K562 (cell line): ENCODE measurements at places on chromosomes 5 and 9. TPM values are rescaled to one million over a fixed set of nuclear protein-coding genes. Genes with fewer than 3 reads are reported as not detected.

DNA sequence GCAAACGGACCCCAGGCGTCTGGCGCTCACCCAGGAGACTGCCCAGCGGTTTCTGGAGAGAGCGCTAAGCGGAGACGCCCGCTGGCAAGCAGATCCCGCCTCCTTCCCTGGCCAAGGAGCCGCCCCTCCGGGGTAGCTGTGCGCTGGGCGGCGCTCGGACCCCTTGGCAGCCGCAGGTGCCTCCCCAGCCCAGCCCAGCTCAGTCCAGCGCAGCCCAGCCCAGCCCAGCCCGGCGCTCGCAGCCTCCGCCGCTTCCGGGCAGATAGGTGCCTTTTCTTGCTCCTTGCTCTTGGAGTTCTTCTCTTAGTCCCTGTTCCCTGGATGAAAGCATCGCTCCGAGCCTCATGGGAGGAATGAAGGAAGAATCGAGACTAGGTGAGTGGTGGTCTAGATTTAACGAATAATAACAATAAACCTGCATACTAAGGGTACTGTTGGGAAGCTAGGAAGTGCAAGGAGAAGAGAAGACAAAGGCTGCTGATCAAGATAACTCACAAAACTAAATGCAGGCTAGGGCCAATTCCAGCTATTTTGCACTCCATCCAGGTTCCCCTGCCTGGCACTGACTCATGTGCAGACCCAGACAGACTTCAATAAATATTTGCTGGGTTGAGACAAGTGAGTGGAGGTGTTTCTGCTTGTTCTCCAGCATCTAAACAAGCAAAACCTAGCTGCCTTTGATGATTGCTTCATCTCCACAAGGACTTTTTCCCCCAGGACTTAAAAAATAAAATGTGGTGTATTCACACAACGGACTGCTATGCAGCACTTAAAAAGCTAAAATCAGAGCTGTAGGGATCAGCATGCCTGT, at the start of gene STK32A:
Gene STK32A, plus strand, starts transcription at position 202 of the 811 bp plus-strand sequence. CDS start 4,609 bp downstream, outside the sequence.
- H3K27me3 ChIP-seq, result no peaks in the 10 kb centered on the region
- H3K36me3 ChIP-seq, result no peaks in the 10 kb centered on the region
- H3K27ac ChIP-seq, result no peak within 1 kb of the TSS
- no peak within 1 kb of the TSS for H3K4me3 ChIP-seq
- H3K4me1 ChIP-seq, result peaks cover 4% of the 10 kb centered on the region; the same call in 1 of the 2 replicates

DNA sequence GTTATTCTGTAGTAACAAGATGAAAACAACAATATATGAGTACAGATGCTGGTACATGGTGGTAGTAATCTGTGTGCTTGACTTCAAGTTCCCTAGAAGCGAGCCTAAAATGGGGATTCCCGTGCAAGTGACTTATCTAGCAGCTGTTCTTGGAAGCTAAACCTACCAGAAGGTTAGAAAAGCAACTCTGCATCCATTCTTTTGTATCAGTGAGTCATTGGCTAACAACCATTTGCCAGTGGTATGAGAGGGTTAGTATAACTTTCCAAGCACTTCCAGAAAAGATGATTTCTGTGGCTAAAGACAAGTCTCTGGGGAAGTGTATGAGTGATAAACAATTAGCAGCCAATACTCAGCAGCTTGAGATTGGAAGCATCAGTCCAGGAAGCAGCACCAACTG, 787.7 kb upstream of the CDH6 start:
- no peaks in the 10 kb centered on the region for H3K27me3 ChIP-seq
- DNase-seq, result no peak
- no peak overlapping the region for H3K4me3 ChIP-seq
- H3K4me1 ChIP-seq, result no peaks in the 10 kb centered on the region

Gene KCNMB1
- not detected in 2 replicates for total RNA-seq

Gene SLIT3
- 0.04 and 0.13 TPM in 2 replicates for total RNA-seq

Gene GDA
- 12.4 and 14.6 TPM in 2 replicates for total RNA-seq

Gene SOHLH1
- total RNA-seq, result 0.29 TPM in 1 of 2 replicates, not detected in the other

- H3K4me3 ChIP-seq, result no peak overlapping the region
- DNase-seq, result no peak
- no peak overlapping the region for H3K27ac ChIP-seq
- H3K27me3 ChIP-seq, result peaks cover 45% of the 10 kb centered on the region
Observed at GRCh38 chr9:134293031-134293521, 33.2 kb upstream of the RXRA start.

GRCh38 chr5:32471784-32472183, 27.2 kb upstream of the ZFR start:
- H3K4me1 ChIP-seq, result no peaks in the 10 kb centered on the region
- no peaks in the 10 kb centered on the region for H3K36me3 ChIP-seq
- H3K27me3 ChIP-seq, result peaks cover 15% of the 10 kb centered on the region; the same call in 2 of the 3 replicates
- no peak overlapping the region for H3K4me3 ChIP-seq

- peaks cover 13% of the 10 kb centered on the region; the same call in 2 of the 3 replicates for H3K27me3 ChIP-seq
- H3K4me3 ChIP-seq, result no peak overlapping the region
- H3K4me1 ChIP-seq, result no peaks in the 10 kb centered on the region
- no peak overlapping the region for H3K27ac ChIP-seq
- no peaks in the 10 kb centered on the region for H3K36me3 ChIP-seq
Observed at GRCh38 chr5:14735944-14736343, 71.4 kb downstream of the OTULIN start.

DNA sequence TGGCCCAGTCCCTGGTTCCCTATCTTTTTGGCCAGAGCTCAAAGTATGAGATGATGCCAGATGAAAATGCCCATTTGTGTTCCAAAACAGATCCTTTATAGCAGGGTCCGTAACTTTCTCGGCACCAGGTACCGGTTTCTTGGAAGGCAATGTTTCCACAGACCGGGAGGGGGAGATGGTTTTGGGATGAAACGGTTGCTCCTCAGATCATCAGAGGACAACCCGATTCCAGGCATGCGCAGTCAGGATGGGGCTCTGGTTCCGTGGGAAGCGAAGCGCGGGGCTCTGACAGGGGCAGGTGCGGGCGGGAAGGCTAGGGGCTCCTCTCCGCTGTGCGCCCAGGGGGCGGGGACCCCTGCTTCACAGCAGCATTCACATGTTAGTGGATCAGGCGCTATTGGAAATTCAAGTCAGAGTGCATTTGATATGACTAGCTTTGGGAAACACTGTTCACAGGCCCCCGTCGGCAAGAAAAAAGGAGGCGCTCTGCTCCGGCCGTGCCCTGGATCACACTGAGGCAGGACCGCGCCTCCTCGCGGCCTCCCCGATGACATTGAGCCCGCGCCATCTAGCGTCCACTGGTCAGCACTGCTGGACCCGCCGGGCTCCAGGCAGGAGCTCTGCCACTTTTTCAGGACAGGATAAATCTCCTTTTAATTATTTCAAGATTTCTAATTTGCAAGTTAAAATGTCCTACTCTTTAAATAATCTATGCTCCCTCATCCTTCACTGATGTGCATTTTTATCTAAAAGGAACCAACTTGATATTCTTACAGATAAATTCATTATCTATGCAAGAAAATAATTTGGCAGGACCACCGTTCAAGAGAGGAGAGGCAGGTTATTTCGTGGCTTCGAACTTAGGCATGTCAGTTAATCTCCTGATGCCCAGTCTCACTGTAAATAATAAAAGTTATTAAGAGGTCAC, 190.0 kb downstream of the FANCC start:
- H3K27ac ChIP-seq, result no peak overlapping the region
- H3K4me3 ChIP-seq, result no peak overlapping the region
- H3K27me3 ChIP-seq, result no peaks in the 10 kb centered on the region
- peak; percentile 82 for DNase-seq
- H3K36me3 ChIP-seq, result peaks cover 7% of the 10 kb centered on the region; the same call in 2 of the 3 replicates

DNA sequence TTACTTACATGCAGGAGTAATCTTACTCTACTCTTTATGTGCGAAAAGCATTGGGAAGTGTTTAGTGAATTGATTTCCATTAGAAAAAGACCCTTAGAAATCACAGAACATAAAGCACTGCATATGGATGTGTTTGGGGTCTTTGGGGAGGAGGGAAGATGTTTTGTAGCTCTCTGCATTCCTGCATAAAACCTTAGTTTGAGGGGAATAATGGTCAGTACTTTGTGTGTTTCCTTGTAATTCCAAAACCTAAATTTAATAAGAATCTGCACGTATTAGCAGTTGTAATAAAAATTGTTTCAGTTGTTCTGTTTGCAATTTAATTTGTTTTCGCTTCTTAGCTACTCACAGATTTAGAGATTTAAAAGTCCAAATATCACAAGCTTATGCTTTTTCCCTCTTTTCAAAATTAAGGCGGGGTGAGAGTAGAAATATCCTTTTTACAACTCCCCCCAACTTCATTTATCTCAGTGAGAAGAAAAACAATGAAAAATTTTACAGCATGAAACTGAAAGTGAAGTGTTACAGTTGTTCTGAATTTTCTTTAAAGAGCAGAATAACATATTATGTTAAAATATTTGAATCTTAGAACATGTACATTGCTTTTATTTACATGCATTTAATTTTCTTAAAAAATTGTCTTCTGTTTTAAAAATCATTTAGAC, 143.8 kb downstream of the SMARCA2 start:
- no peak overlapping the region for H3K27ac ChIP-seq
- H3K4me3 ChIP-seq, result no peak overlapping the region
- peaks cover 15% of the 10 kb centered on the region; the same call in 1 of the 3 replicates for H3K36me3 ChIP-seq
- no peaks in the 10 kb centered on the region for H3K4me1 ChIP-seq

DNA sequence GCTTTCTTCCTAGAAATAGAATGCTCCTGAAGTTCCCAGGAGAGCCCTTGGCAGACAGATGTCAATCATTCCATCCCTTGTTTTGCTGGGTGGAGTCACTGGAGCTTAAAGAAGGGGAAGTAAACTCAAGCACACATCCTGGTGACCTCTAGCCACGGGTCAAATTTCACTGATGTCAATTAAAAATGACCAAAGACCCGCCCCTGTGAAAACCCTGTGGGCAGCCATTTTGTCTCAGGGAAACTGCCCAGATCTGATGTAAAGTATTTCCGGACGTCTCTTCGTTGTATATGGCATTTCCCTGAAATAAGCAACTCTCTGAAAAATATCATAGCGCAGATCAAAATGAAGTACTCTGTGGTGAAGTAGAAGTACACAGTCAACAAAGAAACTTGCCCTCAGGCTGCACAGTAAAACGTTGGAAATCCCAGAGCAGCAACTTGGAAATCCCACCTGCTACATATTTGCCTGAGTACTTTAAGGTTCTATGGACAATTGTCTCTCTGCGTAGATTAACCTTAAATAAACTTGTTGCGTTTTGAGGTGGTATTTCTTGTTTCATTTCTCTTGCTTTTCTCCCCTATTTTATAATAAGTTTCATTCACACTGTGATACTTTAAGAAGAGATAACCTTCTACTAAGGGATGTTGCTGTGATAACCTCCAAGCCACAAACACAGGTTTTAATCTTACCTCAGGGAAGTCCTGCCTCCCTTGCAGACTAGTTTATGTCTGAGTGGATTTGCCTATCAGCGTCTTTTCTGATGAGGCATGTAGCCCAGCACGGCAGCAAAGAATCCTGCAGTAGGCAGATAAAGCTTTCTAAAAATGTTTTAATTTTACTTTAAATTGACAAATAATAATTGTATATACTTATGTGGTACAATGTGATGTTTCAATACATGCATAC, 60.9 kb upstream of the PIP5K1B start:
- DNase-seq, result peak; percentile 76
- no peaks in the 10 kb centered on the region for H3K36me3 ChIP-seq
- H3K4me3 ChIP-seq, result no peak overlapping the region

DNA sequence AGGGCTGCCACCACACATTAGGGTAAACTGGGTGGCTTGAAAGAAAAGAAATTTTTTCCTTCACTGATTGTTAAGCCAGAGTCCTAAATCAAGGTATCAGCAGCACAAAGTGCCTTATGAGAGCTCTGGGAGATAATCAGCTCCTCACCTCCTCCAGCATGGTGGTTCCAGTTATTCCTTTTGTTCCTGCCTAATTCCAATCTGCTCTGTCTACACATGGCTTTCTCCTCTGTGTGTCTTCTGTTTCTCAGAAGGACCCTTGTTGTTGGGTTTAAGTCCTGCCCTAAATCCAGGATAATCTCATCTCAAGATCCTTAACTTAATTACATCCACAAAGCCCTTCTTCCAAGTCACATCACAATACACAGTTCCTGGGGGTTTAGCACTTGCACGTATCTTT, 1352.0 kb upstream of the CDH9 start:
- H3K36me3 ChIP-seq, result no peaks in the 10 kb centered on the region
- H3K4me1 ChIP-seq, result no peaks in the 10 kb centered on the region
- H3K27ac ChIP-seq, result no peak overlapping the region

DNA sequence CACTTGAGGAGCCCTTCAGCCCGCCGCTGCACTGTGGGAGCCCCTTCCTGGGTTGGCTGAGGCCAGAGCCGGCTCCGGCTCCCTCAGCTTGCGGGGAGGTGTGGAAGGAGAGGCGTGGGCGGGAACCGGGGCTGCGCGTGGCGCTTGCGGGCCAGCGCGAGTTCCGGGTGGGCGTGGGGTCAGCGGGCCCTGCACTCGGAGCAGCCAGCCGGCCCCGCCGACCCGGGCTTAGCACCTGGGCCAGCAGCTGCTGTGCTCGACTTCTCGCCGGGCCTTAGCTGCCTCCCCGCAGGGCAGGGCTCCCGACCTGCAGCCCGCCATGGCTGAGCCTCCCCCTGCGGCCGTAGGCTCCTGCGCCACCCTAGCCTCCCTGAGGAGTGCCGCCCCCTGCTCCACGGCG, 6.2 kb upstream of the SHB start:
- no peak for DNase-seq
- no peak overlapping the region for H3K4me3 ChIP-seq
- no peaks in the 10 kb centered on the region for H3K36me3 ChIP-seq
- H3K4me1 ChIP-seq, result peaks cover 9% of the 10 kb centered on the region

DNA sequence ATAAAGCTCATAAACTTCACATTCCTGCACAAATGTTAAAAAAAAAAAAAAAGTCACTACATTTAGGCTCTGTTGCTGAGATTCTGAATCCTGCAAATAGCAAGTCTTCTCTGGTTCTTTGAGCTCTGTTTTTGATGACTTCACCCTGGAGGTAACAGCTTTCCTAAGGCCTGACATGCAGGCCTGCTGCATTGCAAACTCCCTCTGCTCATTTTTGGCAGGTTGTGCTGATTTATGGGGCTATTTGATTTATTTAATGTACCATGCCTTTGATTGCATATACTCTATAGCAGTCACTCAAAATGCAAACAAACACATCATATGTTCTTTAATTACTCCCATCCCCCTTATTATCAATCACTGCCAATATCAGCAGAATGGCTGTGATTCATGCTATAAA, 416.1 kb upstream of the IZUMO3 start:
- no peaks in the 10 kb centered on the region for H3K27me3 ChIP-seq
- H3K4me1 ChIP-seq, result no peaks in the 10 kb centered on the region
- no peaks in the 10 kb centered on the region for H3K36me3 ChIP-seq
- no peak overlapping the region for H3K27ac ChIP-seq
- no peak overlapping the region for H3K4me3 ChIP-seq

Gene C5orf34
- total RNA-seq, result 13.8 and 15.7 TPM in 2 replicates

GRCh38 chr9:129838707-129839259, 3.5 kb downstream of the USP20 start:
- peak overlapping the region; percentile 69 for H3K27ac ChIP-seq
- peak; percentile 82 for DNase-seq
- H3K4me3 ChIP-seq, result no peak overlapping the region; the same call in 1 of the 2 replicates
- peaks cover 45% of the 10 kb centered on the region for H3K4me1 ChIP-seq
- peaks cover 42% of the 10 kb centered on the region for H3K36me3 ChIP-seq
- H3K27me3 ChIP-seq, result no peaks in the 10 kb centered on the region

- H3K36me3 ChIP-seq, result no peaks in the 10 kb centered on the region
- H3K27me3 ChIP-seq, result peaks cover 49% of the 10 kb centered on the region
- no peak overlapping the region for H3K27ac ChIP-seq
- no peak for DNase-seq
- H3K4me3 ChIP-seq, result no peak overlapping the region
Observed at GRCh38 chr5:133253671-133254070, 201.9 kb downstream of the HSPA4 start.

Gene FOXD4L4
- total RNA-seq, result 0.11 TPM in 1 of 2 replicates, not detected in the other
